Smooth muscle cell of the brain vasculature (primary cell): ENCODE measurements at places on chromosomes 3 and 15.

GRCh38 chr3:68378631-68379030, 553.7 kb downstream of the TAFA4 start:
- no peak for DNase-seq

- DNase-seq, result no peak
These were observed 381.4 kb downstream of the TBC1D5 start for GRCh38 chr3:17360991-17361390.

GRCh38 chr3:152257563-152258035, 11.1 kb upstream of the MBNL1 start:
- no peak for DNase-seq

- no peak for DNase-seq
These were observed 22.6 kb downstream of the CYP8B1 start for GRCh38 chr3:42853056-42853455.

- peak; percentile 65 for DNase-seq
These were observed 51.8 kb downstream of the CHST2 start for GRCh38 chr3:143171141-143171980.

DNA sequence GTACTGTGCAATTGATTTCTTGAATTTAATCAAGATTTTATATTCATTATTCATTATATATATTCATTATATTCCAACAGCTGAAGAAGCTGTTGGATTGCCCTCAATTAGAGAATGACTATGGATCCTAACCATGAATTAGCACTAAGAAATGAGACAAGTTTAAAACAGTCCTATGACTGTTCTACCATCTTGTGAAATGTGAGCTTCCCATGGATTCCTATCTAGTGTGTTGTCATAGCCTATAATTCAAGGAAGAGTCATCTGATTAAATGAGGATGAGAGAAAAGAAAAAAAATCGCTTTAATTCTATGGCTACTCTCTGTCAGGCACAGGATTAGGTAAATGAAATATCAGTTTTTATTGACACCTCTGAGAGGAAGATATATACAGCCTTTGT, 696.6 kb upstream of the NAALADL2 start:
- DNase-seq, result no peak

GRCh38 chr3:53705774-53706173, 140.4 kb downstream of the CHDH start:
- DNase-seq, result no peak

- DNase-seq, result no peak
These were observed 54.4 kb downstream of the NUP210 start for GRCh38 chr3:13365390-13366379.

DNA sequence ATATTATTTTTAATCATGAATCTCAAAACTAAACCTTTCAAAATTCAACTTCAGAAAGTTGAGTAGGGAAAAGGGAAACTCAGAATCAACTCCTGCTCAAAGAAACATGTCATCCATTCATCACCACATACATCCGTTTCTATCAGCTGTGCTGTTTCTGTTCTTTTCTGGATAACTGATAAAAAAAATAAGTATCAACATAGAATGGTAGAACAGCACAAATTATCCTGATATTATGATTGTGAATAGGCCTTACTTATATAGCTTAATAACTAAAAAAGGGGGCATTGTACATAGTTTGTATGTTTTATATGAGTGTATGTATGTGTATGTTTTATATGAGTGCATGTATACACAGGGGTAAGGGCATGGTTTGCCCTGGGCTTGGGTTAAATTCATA, 3.1 kb downstream of the TM4SF1 start:
- no peak for DNase-seq
